ENCODE measurements at places on chromosomes 13 and 19.
A peak's percentile ranks its signal among the peaks of the same experiment; 100 is the strongest.

- no peak for DNase-seq
Measured at GRCh38 chr13:26017932-26018665, 33.7 kb downstream of the SHISA2 start.

DNA sequence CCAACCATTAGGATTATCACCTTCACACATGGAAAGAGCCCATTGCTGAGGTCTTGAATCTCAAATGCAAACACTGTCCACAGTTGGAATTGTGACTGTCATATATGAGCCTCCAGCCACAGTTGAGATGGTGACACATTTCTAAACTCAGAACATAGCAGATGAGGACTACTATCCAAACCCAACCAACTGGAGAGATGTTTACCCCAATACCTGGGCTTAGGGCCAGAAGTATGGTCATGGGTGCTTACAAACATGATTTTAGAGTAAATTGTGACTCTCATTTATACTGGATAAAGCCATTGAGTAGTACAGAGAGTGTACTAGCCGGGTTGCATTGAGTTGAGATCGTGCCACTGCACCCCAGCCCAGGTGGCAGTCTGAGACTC lies 14.0 kb upstream of the ZNF681 start:
- DNase-seq: no peak

DNA sequence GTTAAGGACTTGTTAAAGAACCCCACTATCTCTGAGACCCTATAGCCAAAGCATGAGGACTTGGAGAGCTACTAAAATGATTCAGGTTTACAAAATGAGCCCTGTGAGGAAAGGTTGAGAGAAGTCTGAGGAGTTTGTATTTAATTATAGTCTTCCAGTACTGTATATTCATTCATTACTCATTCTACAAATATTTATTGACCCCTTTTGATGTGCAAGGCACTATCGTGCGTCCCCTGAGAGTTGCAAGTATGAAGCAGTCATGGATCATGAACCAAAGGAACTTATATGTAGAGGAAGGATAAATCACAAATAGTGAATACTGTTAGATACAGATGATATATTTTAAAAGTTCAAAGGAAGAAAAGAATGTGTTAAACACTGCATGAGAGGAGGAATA lies 84.4 kb downstream of the DNAJC15 start:
- DNase-seq: peak; percentile 37

GRCh38 chr13:98307463-98308085 lies 130.5 kb upstream of the RNF113B start:
- no peak for DNase-seq

DNA sequence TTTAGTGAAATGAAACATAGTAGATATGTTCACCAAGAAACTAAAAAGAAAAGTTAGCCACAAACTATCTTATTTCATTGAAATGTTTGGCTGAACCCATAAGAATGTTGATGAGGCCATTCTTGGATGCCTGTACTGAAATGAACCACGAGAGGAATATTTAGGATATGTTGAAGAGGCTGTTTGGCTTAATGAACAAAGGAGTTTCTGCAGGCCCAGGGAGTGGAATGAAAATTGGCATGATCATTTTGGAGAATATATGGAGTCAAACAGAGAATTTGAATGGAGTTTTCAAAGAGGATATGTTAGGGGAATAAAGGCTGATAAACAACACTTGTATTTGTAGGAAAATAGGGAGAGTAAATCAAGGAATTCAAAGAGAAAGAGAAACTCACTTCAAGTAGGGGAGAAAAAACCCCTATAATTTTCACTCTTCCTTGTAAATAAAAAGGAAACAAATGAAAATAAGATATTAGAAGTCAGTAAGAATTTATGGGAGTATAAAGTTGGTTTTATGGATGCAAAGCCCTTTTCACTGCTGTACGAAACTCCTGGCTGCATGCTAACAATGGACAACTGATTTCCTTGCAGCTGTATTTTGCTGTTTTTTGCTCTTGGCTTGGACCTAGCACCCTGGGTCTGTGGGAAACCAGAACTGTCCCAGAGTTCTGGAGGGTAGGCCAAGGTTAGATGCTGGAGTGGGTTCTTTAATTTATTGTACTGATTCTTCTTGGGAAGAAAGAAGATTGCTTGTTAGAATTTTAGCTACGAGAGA lies 36.5 kb downstream of the KL start:
- no peak for DNase-seq
